ENCODE measurements at places on chromosomes 12 and 14.

GRCh38 chr12:75853626-75854025, 177.9 kb downstream of the PHLDA1 start:
- DNase-seq = no peak

DNA sequence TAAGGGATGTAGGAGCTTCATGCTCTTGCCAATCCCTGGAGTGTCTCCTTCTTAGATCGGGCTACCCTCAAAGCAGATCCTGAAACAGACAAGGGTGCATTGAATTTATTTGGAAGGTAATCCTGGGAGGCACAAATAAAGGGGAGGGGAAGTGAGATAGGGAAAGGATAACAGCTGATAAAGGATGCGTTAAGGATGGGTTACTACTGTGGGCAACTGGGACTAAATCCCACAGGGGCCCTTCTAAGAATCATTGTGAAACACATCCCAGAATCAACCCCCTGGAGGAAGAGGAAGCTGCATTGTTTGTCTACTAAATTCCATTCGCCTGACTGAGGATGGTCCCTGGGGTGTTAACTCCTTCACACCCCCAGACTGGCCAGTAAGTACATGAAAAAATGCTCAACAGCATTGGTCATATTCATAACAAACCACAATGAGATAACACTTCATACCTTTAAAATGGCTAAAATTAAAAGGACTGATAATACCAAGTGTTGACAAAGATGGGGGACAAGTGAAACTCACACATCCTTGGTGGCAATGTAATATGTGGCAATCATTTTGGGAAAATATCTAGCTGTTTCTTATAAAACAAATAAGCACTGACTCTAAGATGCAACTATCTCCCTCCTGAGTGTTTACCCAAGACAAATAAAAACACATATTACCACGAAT, 37.0 kb upstream of the CMKLR1 start:
- peak; percentile 25 for DNase-seq

DNA sequence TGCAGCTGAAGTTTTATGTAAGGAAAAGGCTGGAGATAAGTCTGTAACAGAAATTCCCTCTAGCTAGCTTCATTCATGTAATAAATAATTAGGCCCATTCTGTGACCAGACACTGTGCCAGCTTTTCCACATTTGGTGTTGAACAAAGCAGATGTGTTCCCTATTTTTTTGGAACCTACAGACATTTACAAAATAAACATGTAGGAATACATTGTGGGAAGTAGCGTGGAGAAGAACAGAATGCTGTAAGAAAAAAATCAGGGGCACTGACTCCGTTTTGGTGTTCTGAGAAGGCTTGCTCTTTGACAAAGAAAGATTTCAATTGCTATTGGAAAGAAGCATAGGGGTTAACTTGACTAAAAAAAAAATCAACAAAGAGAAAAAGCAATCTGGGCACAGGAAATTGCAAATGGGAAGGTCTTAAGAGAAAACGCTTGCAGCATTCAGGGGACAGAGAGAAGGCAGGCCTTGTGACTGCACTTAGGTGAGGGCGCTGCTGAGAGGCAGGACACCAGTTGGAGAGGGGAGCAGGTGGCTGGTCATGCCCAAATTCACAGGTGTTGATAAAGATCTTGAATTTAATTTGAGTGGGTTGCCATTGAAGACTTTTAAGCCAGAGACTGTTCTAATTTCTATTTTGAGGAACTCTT, 4.0 kb downstream of the FAR2 start:
- no peak for DNase-seq

DNA sequence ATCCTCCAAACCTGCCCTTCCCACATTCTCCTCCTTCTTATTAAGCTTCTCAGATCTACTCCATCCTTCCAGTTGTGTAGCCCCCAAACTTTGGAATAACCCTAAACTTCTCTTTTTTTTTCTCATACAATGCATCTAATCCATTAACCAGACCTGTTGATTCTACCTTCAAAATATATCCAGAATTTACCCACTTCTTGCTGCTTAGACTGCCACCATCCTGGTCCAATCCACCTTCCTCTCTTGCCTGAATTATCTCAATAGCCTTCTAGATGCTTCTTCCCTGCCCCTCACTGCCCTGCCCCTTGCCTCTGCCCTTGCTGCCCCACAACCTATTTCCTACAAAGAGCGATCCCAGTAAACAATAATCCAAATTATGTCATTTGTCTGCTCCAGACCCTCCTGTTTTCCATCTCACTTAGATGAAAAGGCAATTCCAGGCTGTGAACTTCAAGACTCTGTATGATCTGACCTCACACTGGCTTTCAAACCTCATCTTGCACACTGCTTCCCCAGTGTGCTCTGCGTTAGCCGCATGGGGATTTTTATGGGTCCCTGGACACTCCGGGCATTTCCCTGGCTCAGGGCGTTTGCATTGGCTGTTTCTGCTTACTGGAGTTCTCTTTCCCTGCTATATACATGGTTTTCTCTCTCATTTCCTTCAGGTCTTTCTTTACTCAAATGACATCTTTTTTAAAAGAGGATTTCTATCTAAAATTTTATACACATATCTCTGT, 42.6 kb upstream of the HIF1A start:
- no peak for DNase-seq

DNA sequence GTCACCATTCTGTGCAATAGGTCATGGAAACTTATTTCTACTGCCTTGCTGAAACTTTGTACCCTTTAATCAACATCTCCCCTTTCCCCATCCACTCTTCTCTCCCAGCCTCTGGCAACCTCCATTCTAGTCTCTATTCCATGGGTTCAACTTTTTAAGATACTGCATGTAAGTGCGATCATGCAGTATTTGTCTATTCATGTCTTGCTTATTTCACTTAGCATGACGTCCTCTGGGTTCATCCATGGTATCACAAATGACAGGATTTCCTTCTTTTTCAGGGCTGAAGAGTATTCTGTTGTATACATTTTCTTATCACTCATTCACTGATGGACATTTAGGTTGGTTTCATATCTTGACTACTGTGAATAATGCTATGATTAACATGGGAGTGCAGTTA, 222.4 kb downstream of the PAX9 start:
- no peak for DNase-seq

DNA sequence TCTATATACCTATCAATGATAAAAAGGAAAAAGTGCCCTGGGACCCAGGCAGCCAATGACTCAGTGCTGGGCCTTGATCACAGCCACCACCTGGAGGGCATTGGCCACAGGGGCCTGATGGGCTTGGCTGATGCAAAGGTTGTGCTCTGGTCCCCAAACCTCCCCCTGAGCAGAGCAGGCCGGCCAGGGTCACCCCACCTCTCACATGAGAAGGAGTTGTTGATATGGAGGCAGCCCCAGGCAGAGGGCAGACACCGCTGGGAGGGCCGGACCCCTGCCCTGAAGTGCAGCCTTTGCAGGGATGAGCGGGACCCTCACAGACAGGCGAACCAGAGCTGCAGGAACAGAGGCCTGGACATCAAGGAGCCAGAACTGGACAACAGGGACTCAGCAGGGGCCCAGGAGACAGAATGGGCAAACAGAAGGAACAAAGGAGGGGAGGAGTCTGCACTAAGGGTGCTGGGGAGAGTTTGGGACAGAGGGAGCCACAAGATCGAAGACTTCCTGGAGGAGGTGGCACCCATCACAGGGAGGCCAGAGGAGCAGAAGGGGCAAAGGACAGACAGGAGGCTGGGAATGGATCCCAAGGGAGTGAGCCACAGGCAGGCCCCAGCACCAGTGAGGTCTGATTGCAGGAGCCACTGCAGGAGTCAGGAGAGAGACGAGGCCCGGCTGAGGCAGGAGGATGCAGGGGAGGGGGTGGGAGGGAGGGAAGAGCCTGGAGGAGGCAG, 105.0 kb downstream of the TNFAIP2 start:
- DNase-seq = no peak

DNA sequence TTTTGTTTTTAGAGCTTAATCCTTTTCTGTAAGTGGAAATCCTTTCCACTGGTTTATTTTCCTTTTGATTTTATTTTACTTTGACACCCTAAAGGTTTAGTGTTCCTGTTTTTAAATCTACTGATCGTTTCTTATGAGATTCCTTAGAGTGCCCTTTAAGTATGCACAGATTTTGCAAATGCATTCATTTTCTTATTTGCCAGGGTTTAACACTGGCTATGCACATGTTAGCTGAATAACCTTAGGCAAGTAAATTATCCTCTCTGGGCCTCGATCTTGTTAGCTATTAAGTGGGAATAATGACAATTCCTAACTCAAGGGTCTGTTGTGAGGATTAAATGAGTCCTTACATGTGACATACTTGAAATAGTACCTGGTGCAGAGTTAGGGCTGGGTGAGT, 136.0 kb downstream of the BICD1 start:
- DNase-seq = no peak

GRCh38 chr14:99729991-99730875, 46.1 kb downstream of the CYP46A1 start:
- DNase-seq = no peak

GRCh38 chr12:45051572-45052125, 750 bp upstream of the DBX2 start:
- DNase-seq = no peak

DNA sequence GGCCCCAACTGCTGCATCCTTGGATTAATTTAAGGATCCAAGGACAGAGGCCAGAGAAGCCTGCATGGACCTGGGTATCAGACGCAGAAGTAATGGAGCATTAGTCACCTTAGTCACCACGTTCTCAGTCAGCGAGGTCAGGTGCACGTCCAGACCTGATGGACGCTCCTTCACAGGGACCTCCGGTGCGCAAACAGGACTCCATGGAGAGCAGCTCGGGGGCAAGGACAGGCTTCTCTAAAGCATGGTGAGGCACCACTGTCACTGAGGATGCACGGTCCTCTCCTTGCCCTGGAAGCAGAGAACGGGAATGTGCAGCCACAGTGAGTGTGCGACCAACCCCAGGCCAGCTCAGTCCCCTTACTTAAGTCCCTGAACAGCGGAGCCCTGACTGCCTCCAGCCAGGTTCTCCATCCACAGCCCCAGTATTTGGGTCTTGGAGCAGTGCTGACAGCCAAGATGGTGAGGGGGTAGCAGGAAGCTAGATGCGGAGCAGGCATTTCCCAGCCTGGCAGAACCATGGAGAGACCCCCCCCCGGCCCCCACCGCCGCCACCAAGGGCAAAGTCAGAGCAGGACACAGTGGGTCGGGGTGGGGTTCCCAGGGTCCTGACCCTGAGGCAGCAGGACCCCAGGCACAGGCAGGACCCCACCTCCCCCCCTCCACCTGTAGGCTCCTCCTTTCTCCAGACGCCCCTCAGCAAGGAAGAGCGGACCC, 253.4 kb upstream of the SFSWAP start:
- no peak for DNase-seq

- no peak for DNase-seq
Measured at GRCh38 chr14:68874746-68875155, 81.9 kb upstream of the ZFP36L1 start.

DNA sequence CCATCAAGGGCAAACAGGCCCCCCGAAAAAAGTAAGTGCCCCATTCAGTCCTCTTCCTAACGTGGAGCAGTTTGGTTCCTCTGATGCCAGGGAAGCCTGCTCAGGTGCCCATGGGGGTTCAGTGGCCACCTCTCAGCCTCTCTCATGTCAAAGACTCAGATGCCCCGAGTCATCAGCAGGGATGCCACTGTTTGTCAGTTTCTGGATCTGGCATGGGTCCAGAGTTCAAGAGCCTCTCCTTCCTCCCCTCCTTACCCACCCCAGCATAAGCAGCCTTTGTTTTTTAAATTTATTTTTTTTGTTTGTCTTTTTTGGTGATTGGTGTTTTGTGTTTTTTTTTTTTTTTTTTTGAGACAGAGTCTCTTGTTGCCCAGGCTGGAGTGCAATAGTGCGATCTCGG, 11.3 kb downstream of the KMT5A start:
- DNase-seq = no peak

DNA sequence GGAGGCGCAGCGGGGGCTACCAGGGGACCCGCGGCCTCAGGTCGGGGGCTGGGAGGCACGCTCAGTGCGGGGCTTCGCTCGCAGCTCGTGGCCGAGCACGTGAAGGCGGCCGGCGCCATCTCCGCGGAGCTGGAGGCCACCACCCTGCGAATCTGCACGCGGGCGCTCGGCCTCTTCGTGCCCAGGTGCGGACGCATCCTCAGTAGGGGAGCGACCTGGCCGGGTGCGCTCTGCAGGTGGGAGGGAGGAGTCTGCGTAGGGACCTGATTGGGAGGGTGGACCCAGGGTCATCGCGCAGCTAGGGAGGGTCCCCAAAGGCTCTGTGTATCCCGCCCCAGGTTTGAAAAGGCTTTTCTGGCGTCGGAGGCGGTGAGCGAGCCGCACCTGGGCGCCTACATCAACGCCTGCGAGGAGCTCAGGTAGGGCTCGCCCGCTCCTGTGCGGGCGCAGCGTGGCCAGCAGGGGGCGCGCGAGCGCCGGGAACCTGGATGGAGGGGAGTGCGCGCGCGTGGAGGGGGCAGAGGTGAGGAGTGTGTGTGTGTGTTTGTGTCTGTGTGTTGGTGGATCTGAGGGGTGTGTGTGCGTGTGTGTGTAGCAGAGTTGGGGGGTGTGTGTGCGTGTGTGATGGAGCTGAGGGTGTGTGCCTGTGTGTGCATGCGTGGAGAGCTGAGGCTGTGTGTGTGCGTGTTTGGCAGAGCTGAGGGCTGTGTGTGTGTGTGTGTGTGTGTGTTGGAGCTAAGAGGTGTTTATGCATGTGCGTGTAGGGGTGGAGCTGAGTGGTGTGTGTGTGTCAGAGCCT, 10.3 kb downstream of the EXOC3L4 start:
- DNase-seq = no peak

- DNase-seq = no peak
Measured at GRCh38 chr12:108845696-108846095, 11.7 kb downstream of the SSH1 start.

GRCh38 chr14:71371711-71372396, 464.6 kb downstream of the PCNX1 start:
- DNase-seq = no peak

DNA sequence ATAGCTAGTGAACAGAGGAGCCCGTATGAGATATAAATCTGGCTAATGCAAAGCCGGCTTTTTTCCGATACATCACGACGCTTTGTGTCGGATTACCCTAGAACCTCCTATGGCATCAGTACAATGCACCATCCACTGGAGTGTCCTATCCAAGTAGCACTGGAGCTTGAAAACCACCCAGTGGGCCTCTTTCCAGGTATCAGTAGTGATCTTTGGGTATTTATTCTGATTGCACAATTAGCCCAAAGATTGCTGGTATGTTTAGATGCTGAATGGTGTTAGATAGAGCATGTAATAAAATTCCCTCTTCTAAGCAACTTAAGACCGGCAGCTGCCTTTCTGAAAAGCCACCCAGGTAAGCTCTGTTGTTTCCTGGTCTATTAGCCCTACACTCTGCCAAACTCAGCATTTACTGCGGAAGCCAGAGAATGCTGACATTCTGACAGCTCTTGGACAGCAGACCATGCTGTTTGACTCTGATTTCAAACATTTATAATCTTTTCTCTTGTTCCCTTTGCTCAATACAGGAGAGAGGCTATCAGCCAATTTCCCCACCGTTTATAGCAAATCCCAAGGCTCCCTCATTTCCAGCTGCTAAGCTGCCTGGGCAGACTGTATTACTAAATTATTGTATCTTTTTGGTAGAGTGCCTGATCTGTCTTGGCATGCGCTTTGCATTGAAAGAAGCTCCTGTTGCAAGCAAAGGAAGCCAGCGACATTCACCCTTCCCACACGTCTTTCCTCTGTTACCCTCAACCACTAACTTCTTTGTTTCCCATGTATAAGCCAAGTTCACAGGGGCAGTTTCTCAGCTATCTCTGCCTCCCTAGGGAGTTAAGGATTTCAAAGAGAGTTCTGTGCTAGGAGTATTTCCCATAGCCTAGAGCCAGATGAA, 388.3 kb upstream of the GARIN6 start:
- DNase-seq = no peak
